Kidney (tissue), 22 donors: ENCODE measurements at places on chromosomes 2 and 18. TPM values are rescaled to one million over a fixed set of nuclear protein-coding genes. Genes with fewer than 3 reads are reported as not detected.

- peak; percentile 1 for DNase-seq
- no peaks in the 10 kb centered on the region for H3K27me3 ChIP-seq
Measured at GRCh38 chr2:19846030-19846429, 55.8 kb downstream of the TTC32 start.

GRCh38 chr2:52074130-52074719 is 1042.3 kb upstream of the NRXN1 start:
- H3K4me1 ChIP-seq, result no peaks in the 10 kb centered on the region
- H3K27ac ChIP-seq, result no peak overlapping the region
- H3K4me3 ChIP-seq, result no peak overlapping the region
- H3K27me3 ChIP-seq, result no peaks in the 10 kb centered on the region
- DNase-seq, result no peak

DNA sequence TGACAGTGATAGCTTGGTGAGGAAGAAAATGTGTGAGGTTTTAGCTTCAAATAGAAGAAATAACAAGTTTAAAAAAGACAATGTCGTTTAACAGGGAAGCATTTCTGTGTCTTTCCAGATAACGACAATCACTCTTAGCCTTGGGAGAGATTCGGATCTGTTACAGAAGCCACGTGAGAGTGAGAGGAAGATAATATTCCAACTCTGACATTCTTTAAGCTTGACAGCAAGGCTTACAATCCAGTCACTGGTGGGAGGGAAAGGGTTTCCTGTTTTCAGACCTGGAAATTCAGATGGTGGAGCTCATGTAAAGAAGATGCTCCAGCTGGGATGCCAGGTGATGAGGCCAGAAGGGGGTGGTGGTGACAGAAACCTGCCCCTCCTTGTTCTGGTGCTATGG is 30.8 kb downstream of the FBXO48 start:
- H3K36me3 ChIP-seq, result no peaks in the 10 kb centered on the region
- H3K4me1 ChIP-seq, result peaks cover 4% of the 10 kb centered on the region
- H3K27ac ChIP-seq, result peak overlapping the region; percentile 34
- H3K27me3 ChIP-seq, result no peaks in the 10 kb centered on the region
- H3K4me3 ChIP-seq, result no peak overlapping the region
- no peak for DNase-seq

- no peak for DNase-seq
- no peak overlapping the region for H3K27ac ChIP-seq
- H3K36me3 ChIP-seq, result no peaks in the 10 kb centered on the region
- no peak overlapping the region for H3K4me3 ChIP-seq
Measured at GRCh38 chr18:3889803-3890202, 439.8 kb downstream of the TGIF1 start.

DNA sequence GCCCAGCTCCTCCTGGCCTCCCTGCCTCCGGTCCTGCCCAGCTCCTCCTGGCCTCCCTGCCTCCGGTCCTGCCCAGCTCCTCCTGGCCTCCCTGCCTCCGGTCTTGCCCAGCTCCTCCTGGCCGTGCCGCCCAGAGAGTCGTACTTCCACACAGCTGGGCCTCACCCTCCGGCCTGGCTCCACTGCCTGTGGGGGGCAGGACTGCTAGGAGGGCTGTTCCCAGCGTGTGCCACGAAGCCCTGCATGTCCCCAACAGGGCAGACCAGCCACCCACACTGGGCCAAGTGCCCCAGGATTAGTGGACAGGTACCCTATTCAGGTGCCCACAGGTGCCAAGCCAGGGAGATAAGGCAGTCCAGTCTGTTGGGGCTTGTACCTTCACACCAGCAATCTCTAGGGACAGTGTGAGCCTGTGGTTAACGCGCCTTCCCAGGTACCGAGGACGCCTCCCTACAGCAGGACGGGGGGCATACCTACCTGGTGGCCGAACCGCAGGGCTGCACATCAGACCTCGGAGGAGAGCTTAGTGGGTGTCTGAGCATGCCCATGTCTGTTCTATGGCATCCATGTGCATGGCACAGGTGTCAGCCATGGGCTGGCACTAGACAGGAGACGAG is 5.3 kb downstream of the GPC1 start:
- DNase-seq, result no peak
- H3K27me3 ChIP-seq, result no peaks in the 10 kb centered on the region
- no peaks in the 10 kb centered on the region for H3K36me3 ChIP-seq
- H3K4me1 ChIP-seq, result peaks cover 9% of the 10 kb centered on the region

DNA sequence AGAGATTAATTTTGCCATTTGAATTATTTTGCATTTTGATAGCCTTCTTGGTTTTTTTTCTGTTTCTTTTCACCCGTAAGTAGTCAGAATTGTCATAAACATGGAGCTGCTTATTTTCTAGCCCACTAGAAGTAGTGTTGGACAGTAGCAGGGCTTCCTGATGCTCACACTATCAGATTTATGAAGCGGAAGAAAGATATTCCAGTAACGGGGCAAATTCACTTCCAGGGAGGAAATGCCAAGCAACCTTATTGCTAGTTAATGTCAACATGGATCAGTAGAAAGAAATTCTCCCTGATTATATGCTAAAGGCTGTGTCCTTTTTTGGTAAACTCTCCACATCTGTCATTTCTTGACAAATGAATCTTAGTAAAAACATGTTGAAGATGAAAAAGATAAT is 19.2 kb upstream of the ADAM23 start:
- DNase-seq, result no peak
- no peak overlapping the region for H3K27ac ChIP-seq
- no peaks in the 10 kb centered on the region for H3K36me3 ChIP-seq
- H3K4me1 ChIP-seq, result no peaks in the 10 kb centered on the region
- no peaks in the 10 kb centered on the region for H3K27me3 ChIP-seq

GRCh38 chr18:73288813-73289212 is 421.0 kb upstream of the NETO1 start:
- no peaks in the 10 kb centered on the region for H3K4me1 ChIP-seq
- no peak overlapping the region for H3K27ac ChIP-seq
- DNase-seq, result no peak
- no peaks in the 10 kb centered on the region for H3K27me3 ChIP-seq

DNA sequence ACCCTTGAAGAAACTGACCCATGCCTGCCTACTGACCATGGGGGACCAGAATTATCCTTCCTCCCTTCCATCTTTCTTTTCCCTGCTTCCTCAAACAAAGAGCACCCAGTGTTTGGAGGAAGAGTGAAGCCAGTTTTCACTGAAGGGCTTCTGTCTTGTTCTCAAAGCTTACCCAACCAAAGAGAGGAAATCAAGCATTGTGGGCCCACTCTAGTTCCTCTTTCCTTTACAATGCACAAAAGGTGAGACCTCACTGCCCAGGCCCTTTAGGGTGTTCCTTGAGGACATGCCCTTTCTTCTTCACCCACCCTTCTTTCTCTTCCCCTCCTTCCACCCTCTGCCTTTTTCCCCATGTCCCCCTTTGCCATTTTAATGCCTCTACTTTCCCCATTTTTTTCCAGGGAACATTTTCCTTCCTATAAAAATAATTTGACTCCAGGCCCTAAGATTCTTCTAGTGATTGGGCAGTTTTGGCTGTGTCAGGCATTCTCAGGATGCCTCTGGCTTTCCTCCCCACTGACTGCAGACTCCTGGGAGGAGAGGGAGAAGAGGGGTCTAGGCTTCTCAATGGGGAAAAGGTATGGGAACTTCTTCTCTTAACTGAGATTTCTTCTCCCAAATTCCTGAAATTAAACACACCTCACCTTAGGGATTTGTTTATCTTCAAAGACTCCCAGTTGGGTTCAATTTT is 126.6 kb upstream of the RMDN2 start:
- DNase-seq, result no peak
- H3K27ac ChIP-seq, result no peak overlapping the region
- H3K4me3 ChIP-seq, result no peak overlapping the region
- peaks cover 4% of the 10 kb centered on the region for H3K4me1 ChIP-seq
- H3K36me3 ChIP-seq, result no peaks in the 10 kb centered on the region
- no peaks in the 10 kb centered on the region for H3K27me3 ChIP-seq

DNA sequence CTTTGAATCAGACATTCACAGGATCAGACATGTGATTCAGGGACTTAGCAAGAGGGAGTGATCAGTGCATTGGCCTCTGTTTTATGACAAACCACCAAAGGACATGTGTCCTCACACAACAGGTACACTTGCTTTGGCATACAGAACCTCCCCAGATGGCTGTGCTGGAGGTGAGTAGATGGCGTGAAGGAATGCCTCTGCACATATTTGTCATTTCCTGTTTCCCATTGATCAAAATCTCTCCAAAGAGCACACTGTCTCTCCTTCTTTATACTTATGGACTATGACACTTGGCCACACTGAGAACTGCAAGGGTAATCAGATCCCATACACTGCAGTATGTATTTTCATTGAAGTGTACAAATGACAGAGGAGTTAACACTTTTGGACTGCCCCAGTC is 927.6 kb downstream of the TSN start:
- no peaks in the 10 kb centered on the region for H3K4me1 ChIP-seq
- H3K27ac ChIP-seq, result no peak overlapping the region
- H3K27me3 ChIP-seq, result no peaks in the 10 kb centered on the region
- H3K36me3 ChIP-seq, result no peaks in the 10 kb centered on the region
- no peak for DNase-seq
- H3K4me3 ChIP-seq, result no peak overlapping the region

DNA sequence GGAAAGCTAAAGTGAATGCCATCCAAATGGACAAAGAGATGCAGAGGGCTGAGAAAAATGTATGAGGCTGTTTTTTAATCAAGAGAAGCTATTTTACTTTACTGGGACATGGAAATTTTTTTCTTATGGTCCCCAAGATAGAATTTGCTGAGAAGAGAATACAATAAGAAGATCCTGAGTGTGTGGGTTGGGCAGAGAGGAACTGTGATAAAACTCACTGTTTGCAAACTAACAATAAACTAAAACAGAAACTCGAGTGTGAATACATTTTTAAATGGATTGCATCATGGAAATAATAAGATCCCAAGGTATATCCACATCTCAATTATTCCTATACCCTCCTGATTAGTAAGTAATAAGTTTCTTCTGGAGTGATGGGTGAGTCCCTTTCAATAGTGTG is 4.4 kb downstream of the NEB start:
- no peak overlapping the region for H3K4me3 ChIP-seq
- no peaks in the 10 kb centered on the region for H3K27me3 ChIP-seq
- H3K27ac ChIP-seq, result no peak overlapping the region

RTP5 gene
- total RNA-seq, result 0.13 TPM

GRCh38 chr18:50796495-50796894 is 23.3 kb downstream of the MRO start:
- DNase-seq, result no peak
- H3K4me3 ChIP-seq, result no peak overlapping the region
- no peaks in the 10 kb centered on the region for H3K36me3 ChIP-seq
- no peaks in the 10 kb centered on the region for H3K27me3 ChIP-seq
- peak overlapping the region; percentile 41 for H3K27ac ChIP-seq

DNA sequence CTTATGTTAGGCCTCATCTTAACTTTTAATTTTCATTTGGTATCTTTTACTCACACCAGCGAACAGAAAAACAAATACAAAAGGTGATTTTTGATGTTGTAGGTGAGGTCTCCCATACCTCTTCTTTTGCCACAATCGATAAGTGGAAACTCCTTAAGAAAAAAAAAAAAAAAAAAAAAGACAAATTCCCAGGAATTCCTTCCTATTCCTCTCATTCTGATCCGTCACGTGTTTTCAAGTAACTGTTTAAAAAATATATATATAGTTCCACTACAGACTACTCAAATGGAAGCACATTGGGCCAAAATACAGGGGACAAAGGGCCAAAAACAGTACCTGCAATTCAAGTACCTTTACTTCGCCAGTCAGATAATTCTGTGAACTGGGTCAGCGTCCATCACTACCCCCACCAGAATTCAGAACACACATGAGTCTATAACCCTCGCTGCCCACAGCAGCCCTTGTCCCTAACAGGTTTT is 16.5 kb downstream of the NMUR1 start:
- H3K36me3 ChIP-seq, result no peaks in the 10 kb centered on the region
- no peaks in the 10 kb centered on the region for H3K27me3 ChIP-seq
- H3K4me1 ChIP-seq, result peaks cover 6% of the 10 kb centered on the region
- H3K27ac ChIP-seq, result peak overlapping the region; percentile 81
- peak overlapping the region; percentile 97 for H3K4me3 ChIP-seq
- no peak for DNase-seq

GRCh38 chr2:183671233-183671632 is 547.0 kb downstream of the NUP35 start:
- no peak for DNase-seq
- H3K4me3 ChIP-seq, result no peak overlapping the region
- H3K27ac ChIP-seq, result no peak overlapping the region
- H3K36me3 ChIP-seq, result no peaks in the 10 kb centered on the region

DNA sequence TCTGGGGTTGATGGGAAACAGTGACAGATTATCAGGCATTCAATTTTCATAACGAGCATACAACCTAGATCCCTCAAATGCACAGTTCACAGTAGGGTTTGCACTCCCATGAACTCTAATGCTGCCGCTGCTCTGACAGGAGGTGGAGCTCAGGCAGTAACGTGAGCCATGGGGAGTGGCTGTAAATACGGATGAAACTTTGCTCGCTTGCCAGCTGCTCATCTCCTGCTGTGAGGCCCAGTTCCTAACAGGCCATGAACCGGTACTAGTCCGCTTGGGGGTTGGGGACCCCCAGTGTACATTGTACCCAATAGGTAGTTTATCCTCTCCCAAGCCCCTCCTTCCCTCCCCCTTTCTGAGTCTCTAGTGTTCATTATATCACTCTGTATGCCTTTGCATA is 94.6 kb downstream of the PTH2R start:
- no peak overlapping the region for H3K27ac ChIP-seq
- H3K4me1 ChIP-seq, result no peaks in the 10 kb centered on the region
- H3K36me3 ChIP-seq, result no peaks in the 10 kb centered on the region
- peak; percentile 16 for DNase-seq

ALPI gene
- total RNA-seq, result 0.09 TPM

DNA sequence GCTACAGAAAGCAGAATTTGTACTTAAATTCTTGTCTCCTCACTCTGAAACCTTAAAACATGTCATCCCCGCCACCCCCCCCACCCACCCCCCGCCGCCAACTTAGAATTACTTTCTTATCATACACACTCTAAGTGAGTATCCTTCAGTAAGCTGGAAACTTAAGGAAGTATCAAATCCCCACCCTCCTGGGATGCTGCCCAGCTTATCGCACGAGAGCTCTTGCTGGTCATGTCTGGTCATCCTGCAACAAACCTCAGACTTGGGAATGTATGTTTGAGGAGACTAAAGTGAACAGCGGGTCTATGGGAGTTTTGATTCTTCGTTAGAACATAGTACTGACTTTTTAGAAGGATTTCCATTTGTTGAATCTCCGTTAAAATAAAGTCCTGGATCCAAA is 203.3 kb downstream of the PTGR3 start:
- H3K4me1 ChIP-seq, result no peaks in the 10 kb centered on the region
- no peak overlapping the region for H3K27ac ChIP-seq
- no peaks in the 10 kb centered on the region for H3K36me3 ChIP-seq
- H3K27me3 ChIP-seq, result no peaks in the 10 kb centered on the region

RAD51AP2 gene
- total RNA-seq, result not detected

SLC16A14 gene
- total RNA-seq, result 6.6 TPM

MSTN gene
- total RNA-seq, result 0.38 TPM

SCTR gene
- total RNA-seq, result 15.9 TPM

- no peak overlapping the region for H3K4me3 ChIP-seq
- H3K27ac ChIP-seq, result no peak overlapping the region
- no peaks in the 10 kb centered on the region for H3K27me3 ChIP-seq
- no peaks in the 10 kb centered on the region for H3K4me1 ChIP-seq
- no peak for DNase-seq
- no peaks in the 10 kb centered on the region for H3K36me3 ChIP-seq
Measured at GRCh38 chr2:128733450-128733849, 414.8 kb upstream of the HS6ST1 start.

CDH19 gene
- 0.94 TPM for total RNA-seq

- H3K27ac ChIP-seq, result no peak overlapping the region
- H3K36me3 ChIP-seq, result no peaks in the 10 kb centered on the region
- peak; percentile 2 for DNase-seq
- no peaks in the 10 kb centered on the region for H3K4me1 ChIP-seq
- no peaks in the 10 kb centered on the region for H3K27me3 ChIP-seq
Measured at GRCh38 chr2:4258563-4258962, 555.2 kb downstream of the DCDC2C start.
